ENCODE measurements at places on chromosomes 1 and 21.

DNA sequence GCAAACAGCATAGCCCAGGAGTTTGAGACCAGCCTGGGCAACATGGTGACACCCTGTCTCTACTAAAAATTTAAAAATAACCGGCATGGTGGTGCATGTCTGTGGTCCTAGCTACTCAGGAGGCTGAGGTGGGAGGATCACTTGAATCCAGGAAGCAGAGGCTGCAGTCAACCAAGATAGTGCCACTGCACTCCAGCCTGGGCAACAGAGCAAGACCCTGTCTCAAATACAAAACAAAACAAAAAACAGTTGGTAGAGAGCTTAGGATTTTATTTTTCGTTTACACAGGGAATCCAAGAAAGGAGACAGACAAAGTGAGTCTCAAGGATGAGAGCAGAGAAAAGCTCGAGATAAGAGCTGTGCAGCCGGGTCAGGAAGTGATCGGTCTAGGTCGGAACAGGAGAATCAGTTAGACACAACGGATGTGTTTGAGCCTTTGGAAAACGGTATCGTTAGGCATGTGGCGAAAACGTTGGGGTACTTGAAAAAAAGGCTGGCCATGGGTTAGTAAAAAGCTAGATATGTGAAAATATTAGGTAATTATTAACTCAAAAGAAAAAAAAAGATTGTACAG is 1.7 kb upstream of the MIB2 start:
- no peak for DNase-seq

GRCh38 chr1:14261395-14261794 is 337.1 kb upstream of the KAZN start:
- DNase-seq = no peak

GRCh38 chr1:15088281-15088971 is 65.1 kb upstream of the TMEM51 start:
- no peak for DNase-seq

- DNase-seq = no peak
Observed at GRCh38 chr1:170685166-170685565, 21.2 kb downstream of the PRRX1 start.

- DNase-seq = no peak
Observed at GRCh38 chr1:157803851-157804250, 16.1 kb downstream of the FCRL1 start.

DNA sequence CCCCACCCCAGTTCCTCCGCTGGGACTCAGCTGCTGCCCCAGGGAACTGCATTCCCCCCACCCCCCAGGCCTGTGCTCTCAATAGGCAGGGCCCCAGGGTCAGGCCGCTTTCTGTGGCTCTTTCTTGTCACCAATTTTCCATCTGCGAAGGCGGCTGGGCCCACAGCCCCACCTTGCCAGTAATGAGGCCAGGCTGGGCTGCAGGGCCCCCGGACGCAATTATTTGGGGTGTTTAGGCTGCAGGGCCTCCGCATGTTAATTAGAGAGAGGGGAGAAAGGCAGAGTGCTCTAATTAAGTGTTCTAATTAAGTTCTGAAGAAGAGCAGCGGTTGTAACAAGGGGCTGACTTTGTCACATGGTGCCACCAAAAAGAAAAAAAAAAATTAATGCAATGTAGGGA is 71.8 kb downstream of the EPHB2 start:
- DNase-seq = no peak

- no peak for DNase-seq
Observed at GRCh38 chr1:198276241-198276640, 119.4 kb downstream of the NEK7 start.

DNA sequence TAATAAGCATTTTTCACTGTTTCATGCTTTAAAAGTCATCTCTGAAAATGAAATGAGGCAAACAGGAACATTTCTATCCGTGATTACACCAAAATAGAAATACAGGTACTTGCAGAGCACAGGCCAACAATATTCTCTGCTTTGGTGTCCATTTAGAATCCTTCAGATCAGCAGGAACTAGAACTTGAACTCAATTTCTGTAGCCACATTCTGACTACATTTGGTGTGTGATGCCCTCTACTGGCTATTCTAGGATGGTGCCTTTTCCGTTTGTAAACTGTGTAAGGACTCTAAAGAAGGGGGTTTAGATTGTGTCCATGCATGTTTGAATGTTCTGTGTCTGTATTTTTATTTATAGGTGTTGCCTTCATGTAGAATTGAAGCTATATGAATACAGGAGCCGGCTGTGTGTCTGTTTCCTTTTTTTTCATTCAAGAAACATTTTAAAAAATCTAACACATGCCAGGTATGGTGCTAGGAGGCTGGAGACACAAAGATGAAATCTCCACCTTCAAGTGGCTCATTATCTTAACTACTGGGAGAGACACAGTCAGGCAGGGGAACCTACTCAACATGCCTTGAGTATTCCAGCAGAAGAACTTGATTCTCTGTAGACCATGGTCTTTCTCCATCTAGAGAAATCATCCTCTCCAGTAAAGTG is 7.6 kb upstream of the ZNF326 start:
- peak; percentile 21 for DNase-seq

DNA sequence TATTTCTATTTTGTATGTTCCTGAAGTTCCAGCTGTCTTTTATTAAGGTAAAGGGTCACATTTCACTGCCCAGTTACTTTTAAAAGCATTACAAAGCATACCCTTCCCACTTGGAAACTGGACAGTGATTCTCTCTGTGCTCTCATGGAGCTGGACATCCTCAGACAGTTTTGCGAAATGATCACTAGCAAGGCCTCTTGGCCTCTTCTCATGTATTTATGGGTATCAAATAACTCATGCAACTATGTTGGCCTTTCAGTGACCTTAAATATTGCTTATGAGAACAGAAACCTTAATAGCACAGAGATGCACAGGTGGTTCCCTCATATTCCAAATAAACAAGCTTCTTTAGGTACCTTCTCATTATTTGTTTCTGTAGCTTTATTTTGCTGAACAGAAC is 7.9 kb upstream of the AMPD1 start:
- no peak for DNase-seq

GRCh38 chr21:45207839-45208626 is 79.7 kb downstream of the POFUT2 start:
- DNase-seq = no peak

DNA sequence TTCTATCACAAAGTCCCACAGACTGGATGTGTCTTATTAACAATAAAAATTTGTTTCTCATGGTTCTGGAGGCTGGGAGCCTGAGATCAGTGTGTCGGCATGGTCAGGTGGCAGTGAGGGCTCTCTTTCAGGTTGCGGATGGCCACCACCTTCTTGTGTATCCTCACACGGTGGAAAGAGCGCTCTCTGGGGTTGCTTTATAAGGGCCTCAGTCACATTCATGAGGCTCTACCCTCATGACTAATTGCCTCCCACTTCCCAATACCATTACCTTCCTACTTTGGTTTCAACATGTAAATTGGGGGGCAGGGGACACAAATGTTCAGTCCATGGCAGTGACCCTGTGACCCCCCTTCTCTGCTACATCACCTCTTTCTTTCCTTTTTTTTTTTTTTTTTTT is 20.7 kb upstream of the MX1 start:
- no peak for DNase-seq

GRCh38 chr1:205301842-205302588 is 19.5 kb downstream of the NUAK2 start:
- no peak for DNase-seq

DNA sequence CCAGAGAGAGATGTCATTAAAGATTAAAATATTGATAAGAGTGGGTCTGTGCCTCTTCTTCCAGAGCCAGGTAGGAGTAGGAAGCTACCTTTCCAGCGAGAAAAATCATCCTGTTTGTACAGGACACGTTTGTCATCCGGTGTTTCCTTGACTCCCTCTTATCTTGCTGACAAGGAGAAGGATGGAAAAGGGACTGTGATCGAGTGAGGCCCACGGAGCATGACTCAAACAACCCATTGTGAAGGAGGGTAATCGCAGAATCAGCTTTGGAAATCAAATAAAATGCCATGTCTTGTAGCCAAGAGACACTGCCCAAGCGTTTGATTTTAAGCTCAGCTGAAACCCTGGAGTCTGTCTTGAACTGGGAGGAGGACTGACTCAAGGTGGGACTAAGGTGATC is 97.7 kb downstream of the IGSF21 start:
- no peak for DNase-seq

DNA sequence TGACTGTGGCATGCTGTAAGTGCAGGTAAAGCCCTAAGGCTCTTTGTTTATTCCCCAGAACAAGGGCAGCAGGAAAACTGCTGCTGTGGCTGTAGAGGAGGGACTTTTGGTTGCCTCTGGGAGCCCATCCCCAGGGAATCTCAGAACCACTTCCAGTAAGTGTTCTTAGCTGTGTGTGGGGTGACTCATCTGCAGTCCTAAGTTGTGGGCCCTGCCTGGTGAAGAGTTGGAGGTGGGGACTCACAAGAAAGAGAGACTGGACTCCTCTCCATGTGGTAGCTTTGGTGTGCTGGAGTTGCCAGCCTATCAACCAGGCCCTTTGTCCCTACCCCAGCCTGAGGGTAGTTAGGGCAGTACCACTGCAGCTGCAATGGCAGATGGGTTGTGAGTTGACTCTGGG is 24.0 kb upstream of the DENND1B start:
- DNase-seq = no peak

DNA sequence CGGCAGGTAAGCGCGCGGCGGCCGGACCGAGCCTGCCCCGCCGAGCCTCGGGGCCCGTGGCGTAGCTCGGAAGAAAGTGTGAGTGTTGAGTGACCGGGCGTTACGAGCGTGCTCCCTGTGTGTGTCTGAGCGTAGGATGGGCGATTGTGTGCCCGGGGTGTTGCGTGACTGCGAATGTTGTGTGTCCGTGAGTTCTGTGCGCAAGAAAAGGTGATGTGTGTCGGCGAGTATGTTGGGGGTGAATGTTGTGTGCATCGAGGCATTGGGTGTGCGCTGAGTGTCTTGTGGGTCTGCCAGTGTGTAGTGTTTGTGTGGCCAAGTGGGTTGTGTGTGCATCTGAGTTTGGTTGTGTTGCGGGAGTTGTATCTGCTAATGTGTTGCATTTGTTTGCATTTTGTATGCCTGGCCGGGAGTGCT is 398 bp downstream of the PTPRU start:
- DNase-seq = no peak

DNA sequence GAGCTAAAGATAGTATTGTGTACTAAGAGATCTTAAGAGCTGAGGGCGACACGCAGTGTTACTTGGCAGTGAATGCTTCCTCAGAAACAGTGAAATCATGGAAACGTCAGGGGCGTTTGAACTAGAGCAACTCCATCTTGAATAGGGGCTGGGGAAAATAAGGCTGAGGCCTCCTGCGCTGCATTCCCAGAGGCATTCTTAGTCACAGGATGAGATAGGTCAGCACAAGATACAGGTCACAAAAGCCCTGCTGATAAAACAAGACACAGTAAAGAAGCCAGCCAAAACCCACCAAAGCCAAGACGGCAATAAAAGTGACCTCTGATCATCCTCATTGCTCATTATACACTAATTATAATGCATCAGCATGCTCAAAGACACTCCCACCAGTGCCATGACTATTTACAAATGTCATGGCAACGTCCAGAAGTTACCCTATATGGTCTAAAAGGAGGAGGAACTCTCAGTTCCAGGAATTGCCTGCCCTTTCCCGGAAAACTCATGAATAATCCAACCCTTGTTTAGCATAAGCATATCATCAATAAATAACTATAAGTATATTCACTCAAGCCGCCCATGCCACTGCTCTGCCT is 37.5 kb upstream of the FMN2 start:
- DNase-seq = no peak

DNA sequence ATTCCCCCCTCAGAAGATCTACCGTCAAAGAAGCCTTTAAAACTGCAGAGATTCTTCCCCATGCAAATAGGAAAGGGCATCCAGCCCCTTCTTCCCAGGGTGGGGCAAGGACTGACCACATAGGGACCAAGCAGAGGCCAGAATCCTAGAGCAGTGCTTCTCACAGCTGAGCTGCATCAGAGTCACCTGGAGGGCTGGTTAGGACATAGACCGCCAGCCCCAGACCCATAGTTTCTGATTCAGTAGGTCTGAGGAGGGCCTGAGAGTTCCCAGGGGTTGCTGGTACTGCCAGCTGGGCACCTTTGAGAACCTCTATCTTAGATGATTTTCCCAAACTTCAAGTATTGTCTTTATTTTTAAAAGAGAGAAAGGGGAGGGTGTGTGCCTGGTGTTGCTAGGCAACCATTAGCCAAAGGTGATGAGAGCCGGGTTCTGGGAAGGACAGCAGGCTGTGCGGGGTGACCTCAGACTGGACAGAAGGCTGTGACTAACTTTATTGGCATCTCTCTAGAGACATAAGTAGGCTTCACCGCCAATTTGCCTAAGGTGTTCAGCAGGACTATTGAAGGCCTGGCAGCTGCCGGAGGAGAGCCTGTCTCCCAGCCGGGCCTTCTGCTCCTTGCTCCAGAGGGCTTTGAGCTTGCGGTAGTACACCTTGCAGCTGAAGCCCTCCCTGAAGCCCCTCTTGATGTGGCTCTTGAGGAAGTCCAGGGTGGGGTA is 3.0 kb downstream of the SPATA46 start:
- DNase-seq = no peak

DNA sequence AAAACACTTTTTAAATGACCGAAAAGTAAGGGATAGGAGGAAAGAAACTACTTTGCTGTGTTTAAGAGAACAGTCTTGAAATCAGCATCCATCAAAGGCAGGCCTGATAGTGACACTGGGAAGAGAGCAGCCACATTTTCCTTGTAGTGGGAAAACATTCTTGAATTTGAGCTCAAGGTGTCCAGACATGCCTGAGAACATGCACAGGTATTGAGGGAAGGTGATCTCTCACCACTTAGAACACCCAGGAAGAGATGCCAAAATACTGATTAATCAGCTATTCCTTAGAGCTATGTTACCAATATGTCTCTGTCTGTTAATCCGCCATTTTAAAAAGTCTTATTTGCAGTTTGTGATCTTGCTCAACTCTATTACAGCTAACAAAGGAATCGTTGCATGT is 25.9 kb downstream of the IL12RB2 start:
- DNase-seq = no peak

GRCh38 chr1:209406595-209406994 is 176.9 kb upstream of the CAMK1G start:
- no peak for DNase-seq

DNA sequence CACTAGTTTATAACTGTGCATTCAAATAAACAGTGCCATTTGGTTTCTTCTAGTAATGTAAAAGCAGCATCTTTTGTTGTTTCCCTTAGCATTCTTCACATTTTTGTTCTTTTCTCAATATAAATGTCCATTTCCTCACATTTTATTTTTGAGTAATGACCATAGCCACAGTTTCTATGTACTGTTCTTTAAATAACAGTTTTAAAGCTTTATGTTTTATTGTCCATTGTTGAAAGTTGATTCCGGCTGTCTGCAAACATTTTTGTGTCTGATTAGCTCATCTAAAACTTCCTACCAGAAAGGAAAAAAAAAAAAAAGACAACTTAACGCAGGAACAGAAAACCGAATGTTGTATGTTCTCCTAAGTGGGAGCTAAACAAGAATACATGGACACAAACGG is 139.7 kb downstream of the MAGI3 start:
- no peak for DNase-seq

- DNase-seq = no peak
Observed at GRCh38 chr1:60989749-60990713, 92.3 kb upstream of the NFIA start.

- DNase-seq = no peak
Observed at GRCh38 chr1:39554277-39554676, 22.3 kb downstream of the PABPC4 start.
